ENCODE measurements at places on chromosomes 2 and 18. TPM values are rescaled to one million over a fixed set of nuclear protein-coding genes. Genes with fewer than 3 reads are reported as not detected.

- H3K27me3 ChIP-seq = peaks cover 1% of the 10 kb centered on the region
- peaks cover 7% of the 10 kb centered on the region for H3K4me1 ChIP-seq
- no peaks in the 10 kb centered on the region for H3K36me3 ChIP-seq
- no peak for DNase-seq
- no peak overlapping the region for H3K27ac ChIP-seq
Measured at GRCh38 chr2:138447889-138448570, 53.5 kb upstream of the SPOPL start.

GRCh38 chr18:8688816-8689215 lies 16.5 kb upstream of the MTCL1 start:
- no peak overlapping the region for H3K4me3 ChIP-seq
- H3K36me3 ChIP-seq = no peaks in the 10 kb centered on the region
- H3K27me3 ChIP-seq = peaks cover 4% of the 10 kb centered on the region
- H3K27ac ChIP-seq = no peak overlapping the region
- no peak for DNase-seq

GRCh38 chr2:222442665-222443064 lies 18.3 kb downstream of the SGPP2 start:
- H3K4me3 ChIP-seq = no peak overlapping the region
- H3K27me3 ChIP-seq = peaks cover 12% of the 10 kb centered on the region
- no peaks in the 10 kb centered on the region for H3K36me3 ChIP-seq
- H3K27ac ChIP-seq = no peak overlapping the region

DNA sequence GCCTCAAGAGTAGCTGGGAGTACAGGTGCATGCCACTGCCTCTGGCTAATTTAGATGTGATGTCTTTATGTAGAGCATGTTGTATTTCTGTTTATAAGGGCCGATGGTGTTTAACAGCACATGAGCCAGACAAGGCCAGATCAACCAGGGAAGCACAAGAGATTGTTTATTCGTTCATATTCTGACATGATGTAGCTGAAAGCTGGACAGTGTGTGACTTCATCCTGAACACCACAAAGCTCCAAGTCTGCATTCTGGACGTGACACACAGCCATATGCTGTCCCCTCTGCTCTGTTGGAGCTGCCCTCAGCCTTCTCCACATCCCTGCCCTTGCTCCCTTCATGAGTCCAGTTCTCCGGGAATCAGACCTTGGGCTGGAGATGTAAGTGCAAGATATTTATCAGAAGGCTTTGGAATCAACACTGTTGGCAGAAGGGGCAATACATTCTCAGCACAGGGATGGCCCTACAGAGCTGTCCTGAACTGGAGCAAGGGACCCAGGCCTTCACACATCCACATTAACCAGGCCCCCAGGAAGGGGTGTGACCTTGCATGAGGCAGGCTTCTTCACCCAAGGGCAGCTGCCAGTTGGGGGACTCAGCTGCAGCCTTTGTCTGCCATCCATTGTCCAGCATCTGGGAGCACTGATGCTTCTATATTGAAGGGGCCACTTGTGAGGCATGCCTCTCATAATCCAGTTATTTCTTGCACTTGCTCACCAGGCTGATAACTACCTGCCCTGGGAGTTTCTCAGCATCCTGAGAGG lies 38.5 kb downstream of the EDAR start:
- H3K27ac ChIP-seq = no peak overlapping the region
- no peak for DNase-seq
- peaks cover 46% of the 10 kb centered on the region for H3K27me3 ChIP-seq
- no peak overlapping the region for H3K4me3 ChIP-seq
- peaks cover 14% of the 10 kb centered on the region for H3K36me3 ChIP-seq
- H3K4me1 ChIP-seq = no peaks in the 10 kb centered on the region

The KIAA2012 gene
- total RNA-seq = 0.25 TPM

DNA sequence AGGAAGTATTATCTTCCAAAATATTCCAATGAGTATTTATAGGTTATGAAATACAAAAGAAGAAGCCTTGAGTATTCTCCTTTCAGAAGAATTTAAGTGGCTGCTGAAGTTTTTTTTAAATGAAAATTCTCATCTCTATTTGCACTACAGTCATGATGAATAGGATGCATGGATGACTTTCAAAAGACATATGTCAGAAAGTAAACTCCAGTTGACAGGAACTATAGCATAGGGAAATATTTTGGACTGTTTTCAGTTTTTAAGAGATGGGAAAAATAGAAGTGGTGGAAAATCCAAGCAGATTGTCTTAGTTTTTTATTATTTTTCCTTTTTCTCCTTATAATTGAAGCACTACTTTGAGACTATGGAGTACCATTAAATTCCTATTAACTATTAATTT lies 825.1 kb upstream of the FSHR start:
- no peaks in the 10 kb centered on the region for H3K36me3 ChIP-seq
- H3K27ac ChIP-seq = no peak overlapping the region
- H3K4me1 ChIP-seq = no peaks in the 10 kb centered on the region
- DNase-seq = no peak
- H3K27me3 ChIP-seq = no peaks in the 10 kb centered on the region

The RAX gene
- not detected for total RNA-seq

The LIMS3 gene
- 0.20 TPM for total RNA-seq

GRCh38 chr2:234029150-234029733 lies 21.3 kb upstream of the SPP2 start:
- H3K36me3 ChIP-seq = no peaks in the 10 kb centered on the region
- no peak overlapping the region for H3K27ac ChIP-seq
- H3K4me1 ChIP-seq = peaks cover 22% of the 10 kb centered on the region
- no peak for DNase-seq
- no peak overlapping the region for H3K4me3 ChIP-seq
- peaks cover 7% of the 10 kb centered on the region for H3K27me3 ChIP-seq

The TEX44 gene
- total RNA-seq = not detected

DNA sequence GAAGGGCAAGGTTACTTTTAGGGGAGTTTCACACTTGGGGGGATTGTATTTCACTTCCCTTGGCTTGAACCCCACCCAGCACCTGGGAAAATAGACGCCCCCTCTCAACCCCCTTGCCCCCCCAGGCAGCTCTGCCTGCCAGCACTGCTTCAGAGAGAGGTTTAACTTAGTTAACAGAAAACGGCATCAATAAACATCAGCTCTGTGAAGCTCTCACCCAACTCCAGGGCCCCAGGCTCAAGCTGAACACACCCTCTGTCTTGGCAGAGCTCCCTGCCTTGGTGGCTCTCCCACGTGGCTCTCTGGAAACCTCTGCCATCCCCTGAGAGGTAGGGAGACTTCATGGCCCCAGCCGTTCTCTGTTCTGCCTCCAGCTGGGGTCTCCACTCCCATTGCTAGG lies 244.1 kb downstream of the ACKR3 start:
- no peak overlapping the region for H3K27ac ChIP-seq
- peaks cover 14% of the 10 kb centered on the region for H3K27me3 ChIP-seq
- H3K4me1 ChIP-seq = no peaks in the 10 kb centered on the region
- DNase-seq = no peak
- H3K36me3 ChIP-seq = no peaks in the 10 kb centered on the region

DNA sequence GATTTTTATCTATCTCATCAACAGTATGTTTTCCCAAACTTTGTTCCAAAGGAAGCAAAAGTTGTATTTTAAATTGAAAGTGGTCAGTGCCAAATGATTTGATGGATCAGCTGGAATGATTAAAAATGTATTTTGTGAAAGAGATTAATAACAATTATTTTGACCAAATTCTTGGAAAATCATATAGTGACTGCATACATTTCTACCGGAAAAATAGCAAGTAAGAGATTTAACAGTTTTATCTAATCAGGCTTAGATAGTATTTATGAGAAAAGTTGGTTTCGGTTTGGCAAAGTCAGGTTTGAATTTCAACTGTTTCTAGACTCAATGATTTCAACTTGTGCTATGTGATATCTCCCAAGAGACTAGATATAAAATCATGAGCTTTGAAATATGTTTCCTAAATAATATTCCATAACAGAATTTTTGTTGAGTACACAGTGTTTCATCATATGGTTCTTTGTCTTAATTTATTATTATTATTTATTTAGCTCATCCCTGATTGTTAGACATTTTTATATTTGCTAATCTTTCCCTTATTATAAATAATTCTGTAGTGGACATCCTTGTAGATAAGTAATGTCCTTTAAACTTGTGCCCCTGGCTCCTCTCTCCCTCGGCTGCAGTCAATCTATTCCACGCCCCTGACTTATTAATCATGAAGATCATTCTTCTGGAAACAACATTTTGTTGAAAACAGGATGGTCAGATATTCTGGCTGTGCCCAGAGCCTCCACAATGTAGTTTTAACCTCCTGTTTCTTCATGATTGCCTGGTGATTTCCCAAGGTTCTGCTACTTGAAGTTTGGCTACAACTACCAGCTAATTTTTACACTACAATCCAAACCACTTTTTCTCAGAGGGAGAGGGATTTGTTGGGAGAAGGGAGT lies 520.7 kb upstream of the TCF4 start:
- no peak overlapping the region for H3K27ac ChIP-seq
- H3K4me1 ChIP-seq = peaks cover 18% of the 10 kb centered on the region
- peaks cover 5% of the 10 kb centered on the region for H3K27me3 ChIP-seq
- no peak for DNase-seq

- no peaks in the 10 kb centered on the region for H3K4me1 ChIP-seq
- no peak overlapping the region for H3K4me3 ChIP-seq
Measured at GRCh38 chr2:139992078-139992477, 1211.9 kb upstream of the NXPH2 start.

GRCh38 chr2:120496759-120497158 lies 150.8 kb downstream of the INHBB start:
- H3K4me3 ChIP-seq = no peak overlapping the region
- DNase-seq = no peak
- H3K27ac ChIP-seq = no peak overlapping the region
- H3K36me3 ChIP-seq = no peaks in the 10 kb centered on the region
- H3K27me3 ChIP-seq = peaks cover 15% of the 10 kb centered on the region

DNA sequence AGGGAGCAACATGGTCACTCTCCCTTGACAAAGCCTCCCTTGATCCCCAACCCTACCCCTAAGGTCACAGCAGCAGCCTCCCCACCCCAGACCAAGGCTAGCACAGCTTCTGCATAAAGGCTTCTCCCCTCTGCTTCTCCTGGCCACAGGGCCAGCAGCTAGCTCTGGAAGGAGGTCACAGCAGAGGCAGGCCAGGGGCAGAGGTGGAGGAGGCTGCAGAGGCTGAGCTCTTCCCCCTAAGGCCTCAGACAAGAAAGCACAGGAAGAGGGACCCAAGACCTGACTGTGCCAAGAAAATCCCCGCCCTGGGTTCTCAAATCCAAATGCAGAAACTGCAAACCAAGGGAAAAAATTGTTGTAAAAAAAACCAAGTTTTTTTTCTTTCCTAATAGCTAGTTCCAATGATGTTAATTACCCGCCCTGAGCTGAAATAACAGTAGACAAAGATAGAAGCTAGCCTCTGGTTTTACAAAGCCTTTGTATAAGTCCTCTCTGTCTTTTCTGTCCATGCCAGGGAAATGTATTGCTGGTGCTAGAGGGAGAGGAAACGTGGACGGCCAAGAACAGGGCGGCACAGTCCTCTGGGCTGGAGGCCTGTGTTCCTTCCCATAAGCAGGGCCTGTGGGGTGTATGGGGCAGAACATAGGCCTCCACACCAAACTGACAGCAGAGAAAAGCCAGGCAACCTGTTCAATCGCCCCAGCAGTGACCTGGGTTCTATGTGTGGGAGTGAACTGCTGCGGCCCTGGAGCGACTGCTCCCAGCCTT lies 79.5 kb downstream of the POLR1A start:
- peaks cover 44% of the 10 kb centered on the region for H3K36me3 ChIP-seq
- peaks cover 5% of the 10 kb centered on the region for H3K27me3 ChIP-seq
- no peak overlapping the region for H3K4me3 ChIP-seq
- no peak for DNase-seq
- H3K4me1 ChIP-seq = no peaks in the 10 kb centered on the region

DNA sequence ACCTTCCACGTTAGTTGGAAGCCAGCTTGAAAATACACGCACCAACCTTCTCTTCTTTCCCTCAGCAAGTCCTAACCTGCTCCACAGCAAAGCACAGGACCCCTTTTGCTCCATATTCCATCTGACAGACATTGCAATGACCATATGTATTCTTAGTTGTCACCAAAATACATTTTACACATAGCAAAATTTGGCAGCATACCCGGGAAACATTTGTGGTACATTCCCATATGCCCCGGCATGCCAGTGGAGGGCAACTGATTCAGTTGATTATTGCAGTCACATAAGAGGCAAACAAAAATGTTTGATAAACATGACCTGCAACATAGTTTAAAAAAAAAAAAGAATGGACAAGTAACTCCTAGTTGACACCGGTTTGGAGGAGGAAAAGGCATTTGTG lies 202.1 kb upstream of the UBE2E3 start:
- H3K36me3 ChIP-seq = no peaks in the 10 kb centered on the region
- no peak overlapping the region for H3K4me3 ChIP-seq
- no peaks in the 10 kb centered on the region for H3K27me3 ChIP-seq
- no peak for DNase-seq
- peaks cover 23% of the 10 kb centered on the region for H3K4me1 ChIP-seq

DNA sequence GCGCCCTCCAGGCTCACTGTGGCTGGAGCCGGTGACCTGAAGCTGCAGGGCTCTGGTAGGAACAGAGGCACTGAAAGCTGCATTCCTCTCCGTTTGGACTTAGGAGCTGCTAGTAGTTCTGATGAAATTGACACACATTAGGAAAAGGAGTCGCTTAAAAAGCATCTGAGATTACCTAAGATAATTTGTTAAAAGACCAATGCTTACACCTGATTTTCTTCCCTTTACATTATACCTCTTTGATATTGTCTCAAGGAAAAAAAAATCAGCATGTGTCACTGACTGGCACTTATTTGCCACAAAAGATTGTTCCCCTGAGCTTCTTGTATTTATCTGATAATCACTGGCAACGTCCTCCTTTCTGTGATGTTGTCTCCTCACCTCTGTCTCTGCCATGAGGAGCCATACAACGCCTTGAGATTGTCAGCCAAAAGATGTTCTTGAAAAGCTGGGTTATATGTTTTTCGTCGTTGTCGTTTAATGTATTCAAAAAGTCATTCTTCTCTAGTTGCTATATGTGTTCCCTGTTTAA lies 618 bp upstream of the CHN1 start:
- no peak for DNase-seq
- H3K36me3 ChIP-seq = no peaks in the 10 kb centered on the region
- H3K4me3 ChIP-seq = peak overlapping the region; percentile 86
- H3K27ac ChIP-seq = peak overlapping the region; percentile 69
- no peaks in the 10 kb centered on the region for H3K27me3 ChIP-seq

- DNase-seq = no peak
- H3K4me3 ChIP-seq = peak overlapping the region; percentile 99
- H3K36me3 ChIP-seq = peaks cover 20% of the 10 kb centered on the region
- H3K27ac ChIP-seq = peak overlapping the region; percentile 99
- peaks cover 5% of the 10 kb centered on the region for H3K27me3 ChIP-seq
- H3K4me1 ChIP-seq = peaks cover 33% of the 10 kb centered on the region
Measured at GRCh38 chr2:65130664-65131175, 814 bp upstream of the RAB1A start.

DNA sequence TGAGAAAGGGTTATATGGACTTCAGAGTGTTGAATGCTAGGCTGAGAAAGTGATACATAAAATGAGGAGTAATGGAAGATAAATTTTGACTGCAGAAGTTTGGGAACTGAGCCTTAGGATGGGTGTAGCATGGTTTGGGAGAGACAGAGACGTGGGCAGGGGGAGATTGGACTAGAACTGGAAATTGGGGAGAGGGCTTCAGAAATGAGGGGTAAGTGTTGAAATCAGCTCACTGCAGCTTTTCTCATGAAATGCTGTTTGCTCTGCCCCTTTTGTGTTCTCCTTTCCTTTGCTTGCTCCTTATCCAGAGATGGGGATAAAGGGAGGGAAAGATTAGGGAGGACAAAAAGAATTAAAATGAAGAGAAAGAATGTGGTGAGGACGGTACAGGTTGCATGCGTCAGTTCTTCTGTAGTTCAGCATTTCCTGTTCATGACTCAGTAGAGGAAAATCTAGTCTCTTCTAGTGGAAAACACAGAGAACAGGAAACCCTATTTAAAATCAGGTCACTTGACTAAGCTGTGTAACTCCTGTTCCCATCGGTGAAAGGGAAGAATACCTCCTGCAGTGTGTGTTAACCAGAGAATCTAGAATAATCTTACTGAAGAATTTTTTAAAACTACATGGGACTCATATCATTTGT lies 105.6 kb downstream of the CRIM1 start:
- peak; percentile 90 for DNase-seq
- no peak overlapping the region for H3K27ac ChIP-seq
- peaks cover 10% of the 10 kb centered on the region for H3K36me3 ChIP-seq
- H3K4me3 ChIP-seq = no peak overlapping the region

Measured in HFFc6 (cell line).